Stimulated activated CD8-positive, alpha-beta memory T cell treated with anti-CD3 and anti-CD28 coated beads, Interleukin-12 subunit alpha, Interleukin-12 subunit beta, amount 100 ng/mL, for 1 hour (primary cell): ENCODE measurements at places on chromosomes 5 and 9.

- DNase-seq: no peak
These were observed 21.5 kb upstream of the GPR21 start for GRCh38 chr9:123011878-123012528.

DNA sequence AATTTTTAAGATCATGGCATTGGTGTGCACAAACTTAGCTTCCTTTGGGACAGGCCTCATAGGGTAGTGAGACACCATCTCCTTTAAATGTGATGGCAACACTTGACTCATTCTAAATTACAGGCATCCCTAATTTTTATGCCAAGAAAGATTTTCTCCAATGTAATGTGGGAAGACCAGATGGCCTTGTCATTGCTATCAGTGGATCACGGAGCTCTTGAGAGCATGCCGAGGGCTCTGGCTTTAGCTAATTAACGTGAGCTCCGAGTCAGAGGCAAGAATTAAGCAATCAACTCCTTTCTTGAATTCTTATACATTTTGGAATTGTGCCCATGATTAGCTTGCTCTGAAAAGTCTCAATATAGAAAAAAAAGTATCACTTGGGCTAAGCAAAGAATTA lies 215.8 kb downstream of the LRRC70 start:
- DNase-seq: no peak

DNA sequence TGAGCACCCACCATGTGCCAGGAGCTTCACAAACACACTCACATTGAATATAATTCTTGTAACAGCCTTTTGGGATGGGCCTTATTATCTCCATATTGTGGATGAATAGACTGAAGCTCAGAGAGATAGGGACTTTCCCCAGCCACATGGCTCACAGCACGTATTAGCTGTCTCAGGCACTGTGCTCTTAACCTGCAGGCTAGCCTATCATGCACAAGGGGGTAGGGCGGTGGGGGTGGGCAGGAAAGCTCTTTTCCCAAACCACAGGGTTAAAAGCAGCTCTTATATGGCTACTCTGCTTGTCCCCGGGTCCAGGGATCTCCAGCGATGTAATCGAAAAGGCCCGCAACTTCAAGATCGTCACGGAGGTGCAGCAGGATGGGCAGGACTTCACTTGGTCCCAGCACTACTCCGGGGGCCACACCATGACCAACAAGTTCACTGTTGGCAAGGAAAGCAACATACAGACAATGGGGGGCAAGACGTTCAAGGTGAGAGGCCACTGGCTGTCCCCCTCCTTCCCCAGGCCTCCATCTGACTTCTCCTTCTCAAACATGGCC lies 2.6 kb downstream of the FABP6 start:
- DNase-seq: no peak

GRCh38 chr5:179194941-179195381 lies 134.8 kb downstream of the ZNF354C start:
- no peak for DNase-seq

- no peak for DNase-seq
These were observed 216.0 kb downstream of the ADAMTSL1 start for GRCh38 chr9:18689921-18690320.

GRCh38 chr5:176533894-176534611 lies 3.1 kb downstream of the RNF44 start:
- DNase-seq: no peak

DNA sequence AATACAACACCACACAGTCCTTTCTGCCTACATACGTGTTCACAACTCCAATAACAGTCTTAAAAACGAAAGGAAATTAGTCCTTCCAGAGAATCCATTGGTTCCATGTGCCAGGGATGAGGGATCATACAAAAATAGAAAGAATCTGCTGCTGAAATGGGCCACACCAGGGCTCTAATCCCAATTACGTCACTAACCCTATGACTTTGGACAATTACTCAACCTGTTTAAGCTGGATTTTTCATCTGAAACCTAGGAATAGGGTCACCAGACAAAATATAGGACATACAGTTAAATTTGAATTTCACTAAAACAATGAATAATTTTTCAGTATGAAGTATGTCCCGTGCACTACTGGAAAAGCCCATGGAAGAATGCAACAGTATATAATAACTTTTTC lies 264.7 kb downstream of the YTHDC2 start:
- no peak for DNase-seq

GRCh38 chr5:126801992-126802294 lies 25.0 kb downstream of the LMNB1 start:
- no peak for DNase-seq

- DNase-seq: no peak
These were observed 1.8 kb downstream of the SKP2 start for GRCh38 chr5:36153726-36154125.

GRCh38 chr5:38650946-38651345 lies 94.5 kb upstream of the LIFR start:
- DNase-seq: no peak

DNA sequence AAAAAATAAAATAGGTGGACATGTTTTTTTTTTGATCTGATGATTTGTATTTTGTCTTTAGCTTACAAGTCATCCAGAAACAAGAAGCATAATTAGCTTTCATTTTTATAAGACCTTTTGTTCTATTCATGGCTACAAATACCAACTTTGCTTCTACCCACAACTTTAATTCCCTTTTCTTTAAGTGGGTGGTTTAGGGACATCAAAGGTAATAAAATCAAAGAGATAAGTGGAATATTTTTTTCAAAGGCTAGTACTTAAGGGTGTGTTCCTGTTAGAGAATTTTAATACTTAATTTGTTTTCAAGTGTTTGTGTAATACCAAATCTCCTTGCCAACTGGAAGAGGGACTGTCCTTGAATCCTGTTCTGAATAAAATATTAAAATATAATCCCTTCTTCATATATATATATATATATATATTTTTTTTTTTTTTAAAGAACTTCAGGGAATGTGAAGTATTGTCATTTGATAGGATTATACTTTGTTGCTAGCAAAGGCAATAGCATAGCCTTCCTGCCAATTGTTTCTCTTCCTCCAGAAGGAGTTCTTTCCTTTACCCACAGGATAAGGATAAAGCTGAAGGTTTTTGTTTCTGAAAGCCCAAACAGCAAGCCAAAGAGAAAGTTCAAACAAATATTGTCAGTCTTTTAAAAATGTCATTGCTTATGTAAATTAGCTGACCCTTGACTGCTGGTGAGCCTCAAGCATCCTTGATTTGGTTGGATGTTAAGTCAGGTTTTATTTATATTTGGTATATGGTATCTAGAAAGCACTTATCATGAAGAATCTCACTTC lies 108.9 kb downstream of the PAM start:
- no peak for DNase-seq

- DNase-seq: peak; percentile 14
These were observed 44.5 kb downstream of the AGXT2 start for GRCh38 chr5:35003018-35003957.

DNA sequence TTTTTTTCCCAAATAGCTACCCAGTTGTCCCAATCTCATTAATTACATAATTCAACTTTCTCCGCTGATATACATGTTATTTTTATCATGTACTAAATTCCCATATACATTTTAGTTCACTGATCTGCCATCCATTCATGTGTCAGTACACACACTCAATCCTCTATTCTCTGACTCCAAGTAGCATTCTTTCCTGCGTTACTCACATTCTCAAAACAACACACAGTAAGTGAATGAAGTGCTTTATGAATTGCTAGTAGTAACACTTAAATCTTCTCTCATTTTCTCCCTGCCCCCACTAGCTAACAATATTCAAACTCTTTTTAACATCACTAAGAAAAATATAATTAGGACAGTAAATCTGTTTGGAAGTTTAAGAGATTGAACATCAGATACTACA lies 8.9 kb downstream of the ZNF366 start:
- no peak for DNase-seq

DNA sequence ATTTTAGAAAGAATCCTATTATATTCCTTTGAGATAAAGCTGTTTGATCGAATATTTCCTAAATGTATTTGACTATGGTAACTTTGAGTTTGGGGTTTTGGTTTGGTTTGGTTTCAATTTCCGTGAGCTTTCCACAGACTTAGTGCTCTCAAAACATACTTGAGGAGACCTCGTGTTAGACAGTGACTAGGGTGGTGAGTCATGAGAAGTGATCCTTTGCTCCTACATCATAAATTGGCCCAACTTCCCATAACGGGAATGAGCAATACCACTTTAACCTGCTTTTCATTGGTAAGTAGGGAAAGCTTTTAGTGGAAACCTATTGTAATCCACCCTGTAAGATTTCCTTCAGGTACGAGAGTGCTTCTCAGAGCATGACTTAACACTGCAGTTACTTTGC lies 3.8 kb upstream of the RASEF start:
- no peak for DNase-seq
